ENCODE measurements at places on chromosomes 3 and 15.

DNA sequence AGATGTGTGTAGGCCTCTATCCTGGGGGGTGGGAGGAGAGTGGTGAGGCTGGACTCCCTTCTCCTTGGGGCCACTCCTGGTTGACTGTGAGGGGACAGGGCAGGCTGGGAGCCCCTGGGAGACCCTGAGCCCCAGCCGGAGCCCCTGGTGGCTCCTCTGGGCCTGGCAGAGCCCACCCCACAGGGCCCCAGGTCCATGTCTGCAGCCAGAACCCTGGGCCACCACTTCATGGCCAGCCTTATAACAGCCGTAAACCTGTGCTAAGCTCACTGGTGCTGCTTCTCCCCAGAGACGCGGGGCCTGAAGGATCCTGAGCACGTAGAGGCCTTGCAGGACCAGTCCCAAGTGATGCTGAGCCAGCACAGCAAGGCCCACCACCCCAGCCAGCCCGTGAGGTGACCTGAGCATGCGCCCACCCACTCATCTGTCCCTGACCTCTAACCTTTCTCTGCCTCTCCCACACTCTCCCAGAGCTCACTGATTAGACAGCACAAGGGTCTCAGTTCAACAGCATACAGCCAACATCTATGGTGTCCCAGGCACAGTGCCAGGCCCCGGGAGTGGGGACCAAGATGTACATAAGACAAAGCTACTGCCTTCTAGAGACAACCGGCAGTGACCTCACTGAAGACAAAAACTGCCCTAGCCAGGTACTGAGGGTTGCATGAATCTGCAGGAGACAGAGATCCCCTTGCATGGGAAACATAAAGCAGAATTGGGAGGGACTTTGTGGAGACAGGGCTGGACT is 3.5 kb downstream of the NR2E3 start:
- DNase-seq = no peak

DNA sequence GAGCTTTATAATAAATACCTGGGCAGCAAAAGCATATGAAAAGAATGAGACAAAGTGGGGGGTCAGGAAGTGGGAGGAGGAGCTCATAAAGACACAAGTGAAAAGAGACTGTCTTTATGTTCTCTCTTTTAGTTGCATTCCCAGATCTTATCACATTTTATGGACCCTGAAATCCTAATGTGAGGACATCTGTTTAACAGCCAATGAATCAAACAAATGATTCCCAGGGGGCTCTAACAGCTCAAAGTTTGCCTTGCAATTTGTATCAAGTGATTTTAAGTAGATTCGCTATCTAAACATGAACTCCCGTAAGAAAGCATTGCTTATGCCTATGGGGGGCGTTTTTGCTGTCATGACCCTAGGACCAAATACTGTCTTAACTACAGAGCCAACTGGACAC is 332.3 kb upstream of the CNTN4 start:
- no peak for DNase-seq

GRCh38 chr3:193883551-193883950 is 252.4 kb upstream of the HES1 start:
- DNase-seq = no peak

GRCh38 chr3:4985330-4986174 is 6.3 kb downstream of the BHLHE40 start:
- no peak for DNase-seq

- no peak for DNase-seq
Measured at GRCh38 chr3:55357796-55358195, 129.3 kb downstream of the WNT5A start.

GRCh38 chr15:80974914-80975313 is 14.7 kb downstream of the MESD start:
- no peak for DNase-seq

GRCh38 chr3:66211779-66212178 is 9.0 kb upstream of the SLC25A26 start:
- no peak for DNase-seq

DNA sequence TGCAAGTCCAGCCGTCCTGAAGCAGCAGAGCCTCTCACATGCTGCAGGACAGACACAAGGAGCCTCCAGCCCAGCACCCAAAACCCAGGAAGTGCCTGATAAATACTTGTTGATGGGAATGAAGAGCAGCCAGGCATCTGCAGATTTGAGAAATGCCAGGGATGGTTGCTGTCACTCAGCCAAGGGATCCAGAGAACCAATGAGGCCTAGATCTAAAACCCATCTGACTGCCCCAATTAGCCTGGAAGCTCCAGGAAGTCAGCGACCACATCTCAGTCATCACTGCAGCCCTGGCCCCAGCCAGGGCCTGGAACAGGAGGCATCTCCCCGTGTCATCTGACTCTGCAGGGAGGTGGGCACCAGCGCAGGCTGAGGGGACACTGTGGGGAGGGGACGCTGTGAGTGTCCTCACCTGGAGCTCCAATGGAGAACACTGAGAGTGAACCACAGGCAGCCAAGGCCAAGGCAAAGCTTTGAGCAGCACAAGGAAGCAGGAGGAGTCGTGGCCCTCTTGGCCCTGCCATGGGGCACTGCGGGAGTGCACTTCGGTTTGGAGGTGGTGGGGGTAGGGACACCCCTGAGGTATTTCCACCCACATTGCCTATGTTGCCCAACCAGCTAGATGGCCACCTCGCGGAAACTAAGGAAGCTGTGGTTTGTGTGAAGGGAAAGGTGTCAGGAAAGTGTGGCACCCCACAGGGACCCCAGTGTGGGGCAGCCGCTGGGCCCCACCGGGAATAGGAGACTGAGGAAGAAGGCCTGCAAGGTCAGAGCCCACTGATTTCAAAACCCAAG is 229.5 kb downstream of the VPS13C start:
- DNase-seq = no peak

- no peak for DNase-seq
Measured at GRCh38 chr15:52288051-52288942, 7.3 kb downstream of the MYO5C start.

DNA sequence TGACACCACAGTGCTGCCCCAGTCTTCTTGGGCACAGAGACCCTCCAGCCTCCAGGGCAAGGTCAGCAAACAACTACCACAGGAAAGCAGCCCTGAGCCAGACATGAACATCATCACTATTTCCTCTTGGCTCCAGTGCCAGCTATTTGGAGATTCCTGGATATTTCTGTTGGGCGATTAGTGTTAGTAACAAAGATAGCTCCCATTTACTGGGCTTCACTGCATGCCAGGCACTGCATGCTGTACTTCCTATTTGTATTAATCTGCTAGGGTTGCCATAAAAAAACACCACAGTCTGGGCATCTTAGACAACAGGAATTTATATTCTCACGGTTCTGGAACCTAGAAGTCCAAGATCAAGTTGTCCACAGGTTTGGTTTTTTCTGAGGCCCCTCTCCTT is 255.1 kb upstream of the STT3B start:
- no peak for DNase-seq

All from amniotic stem cell (primary cell).